NCI-H1092 (cell line): ENCODE measurements at places on chromosomes 2 and 18.

DNA sequence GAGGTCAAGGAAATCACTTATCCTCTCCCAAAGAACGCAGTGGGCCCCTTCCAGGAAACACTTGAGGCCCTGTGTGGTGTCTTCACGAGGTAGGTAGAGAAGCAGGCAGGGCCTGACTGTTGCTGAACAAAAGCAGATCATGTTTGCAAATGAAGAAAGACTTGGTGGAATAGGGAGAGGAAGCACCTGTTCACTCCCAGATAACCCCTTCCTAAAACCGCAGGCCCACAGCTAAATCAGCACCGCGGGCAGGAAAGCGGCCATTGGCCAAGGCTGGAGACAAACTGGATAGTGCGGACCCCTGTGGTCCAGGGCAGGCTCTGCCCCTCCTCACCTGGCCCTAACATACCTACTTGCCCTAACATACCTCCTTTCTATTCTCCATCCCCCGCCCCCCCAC lies 64.9 kb upstream of the KLHL29 start:
- DNase-seq = no peak

- DNase-seq = no peak
These were observed 478.6 kb downstream of the SLC4A3 start for GRCh38 chr2:220106065-220106464.

DNA sequence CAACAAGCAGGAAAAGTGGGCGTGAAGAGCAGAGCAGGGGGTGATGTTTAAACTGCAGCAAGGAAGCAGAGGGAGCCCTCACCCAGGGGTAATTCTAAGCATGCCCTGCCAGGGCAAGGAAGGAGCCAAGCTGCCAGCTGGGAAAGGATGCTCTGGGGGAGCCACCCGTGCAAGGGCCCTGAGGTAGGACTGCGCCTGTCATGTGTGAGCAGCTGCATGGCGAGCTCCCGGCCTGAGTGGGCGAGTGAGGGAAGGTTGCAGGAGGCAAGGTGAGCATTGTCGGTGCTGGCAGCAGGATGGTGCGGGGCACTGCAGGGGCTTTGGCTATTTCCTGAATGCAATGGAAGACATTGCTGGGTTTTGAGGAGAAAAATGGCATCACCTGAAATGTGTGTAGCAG lies 107.2 kb downstream of the COPS8 start:
- no peak for DNase-seq

- DNase-seq = no peak
These were observed 359.9 kb downstream of the DSC3 start for GRCh38 chr18:30682672-30683071.

- DNase-seq = no peak
These were observed 933.9 kb upstream of the PIK3C3 start for GRCh38 chr18:41021089-41021488.

DNA sequence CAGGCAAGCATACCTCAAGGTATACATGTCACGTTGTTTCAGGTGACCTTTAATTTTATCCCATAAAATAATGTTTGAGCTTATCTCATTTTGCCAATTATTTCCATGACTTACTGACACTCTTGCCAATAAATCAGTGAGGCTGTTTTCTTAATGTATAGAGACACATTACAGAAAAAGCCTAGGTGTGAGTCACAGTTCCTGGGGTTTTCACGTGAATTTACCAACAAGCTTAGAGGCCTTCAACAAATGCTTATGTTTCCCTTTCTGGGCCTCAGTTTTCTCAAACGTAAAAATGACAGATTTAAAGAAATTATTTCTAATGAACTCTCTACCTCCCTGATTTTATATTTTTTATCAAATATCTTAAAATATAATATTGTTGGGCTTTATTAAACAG lies 517.5 kb upstream of the SPHKAP start:
- DNase-seq = no peak
